ENCODE measurements at places on chromosomes 4 and X. TPM values are rescaled to one million over a fixed set of nuclear protein-coding genes. Genes with fewer than 3 reads are reported as not detected.

GRCh38 chrX:45750639-45751038 is 550.0 kb upstream of the DIPK2B start:
- no peak for DNase-seq

Gene SLC4A4
- polyA plus RNA-seq: 10.4 TPM

Gene RIBC1
- polyA plus RNA-seq: 0.32 TPM

GRCh38 chrX:17024886-17025285 is 78.4 kb downstream of the REPS2 start:
- DNase-seq: no peak

DNA sequence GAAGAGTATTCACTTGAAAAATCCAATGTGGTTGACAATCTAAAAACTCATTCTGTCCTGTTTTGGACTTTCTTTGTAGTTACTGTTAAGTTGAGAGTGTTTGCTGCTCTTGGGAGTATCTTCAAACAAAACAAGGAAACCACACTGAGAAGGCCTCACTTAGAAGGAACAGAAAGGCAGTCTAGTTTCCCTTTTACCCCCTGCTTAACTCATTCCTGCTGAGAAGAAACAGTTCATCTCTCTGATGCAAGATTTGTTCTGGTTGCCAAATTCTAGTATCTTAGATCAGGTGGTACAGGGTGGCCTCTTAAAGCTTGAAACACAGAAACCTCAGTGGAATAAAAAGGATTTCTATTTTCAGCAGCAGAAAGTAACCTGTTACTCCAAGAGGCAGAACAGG is 41.4 kb downstream of the GUCY2F start:
- no peak for DNase-seq

- no peak for DNase-seq
These were observed 128.9 kb downstream of the RBM47 start for GRCh38 chr4:40500781-40501180.

Gene C4orf50
- 0.01 TPM for polyA plus RNA-seq

DNA sequence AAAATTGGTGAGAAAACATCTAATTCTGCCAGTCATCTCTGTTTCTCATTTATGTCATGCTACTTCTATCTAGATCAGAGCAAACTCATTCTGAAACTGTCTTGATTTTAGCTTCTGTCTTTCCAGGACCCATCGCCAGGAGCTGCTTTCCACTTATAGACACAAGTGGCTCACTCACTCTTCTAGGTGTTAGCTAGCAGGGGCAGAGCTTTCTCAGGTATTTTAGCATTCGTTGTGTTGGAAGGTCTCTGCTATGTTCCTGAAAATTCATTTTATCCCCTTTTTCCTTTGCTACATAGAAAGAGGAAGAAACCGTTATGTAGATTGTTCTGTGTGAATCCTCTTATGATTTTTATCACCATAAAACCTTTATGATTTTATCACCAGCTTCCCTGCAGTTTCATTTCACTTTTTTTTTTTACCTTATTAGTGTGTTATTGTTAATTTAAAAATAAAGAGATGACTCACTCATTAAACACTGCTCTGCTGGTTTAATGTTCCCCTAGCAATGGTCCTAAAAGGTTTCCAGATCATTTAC is 246.6 kb upstream of the AADAT start:
- DNase-seq: no peak

Gene EDNRA
- 23.4 TPM for polyA plus RNA-seq

DNA sequence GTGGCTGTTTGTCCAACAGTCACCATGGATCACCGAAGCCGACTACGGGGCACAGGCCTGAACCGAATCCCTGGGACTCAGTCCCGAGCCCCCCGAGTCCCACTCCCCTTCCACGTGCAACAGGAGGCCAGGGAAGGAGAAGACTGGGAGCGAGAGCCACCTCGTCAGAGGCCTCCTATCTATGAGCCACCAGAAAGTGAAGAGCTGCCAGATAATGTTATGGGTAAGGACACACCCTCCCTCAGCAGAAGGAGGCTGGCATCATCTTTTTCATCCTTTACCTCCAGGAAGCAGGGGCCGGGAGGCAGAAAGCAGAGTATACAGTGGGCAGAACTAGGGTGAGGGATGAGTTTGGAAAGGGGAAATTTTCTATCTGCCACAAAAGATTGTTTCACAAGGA is 2.8 kb upstream of the PRDX4 start:
- no peak for DNase-seq

Gene RGN
- 2.5 TPM for polyA plus RNA-seq

- DNase-seq: no peak
These were observed 412.1 kb downstream of the SMARCA1 start for GRCh38 chrX:129111081-129111798.

GRCh38 chr4:177127658-177128057 is 182.0 kb upstream of the NEIL3 start:
- DNase-seq: no peak

Gene ALB
- 0.96 TPM for polyA plus RNA-seq

Gene TLR2
- 2.2 TPM for polyA plus RNA-seq

DNA sequence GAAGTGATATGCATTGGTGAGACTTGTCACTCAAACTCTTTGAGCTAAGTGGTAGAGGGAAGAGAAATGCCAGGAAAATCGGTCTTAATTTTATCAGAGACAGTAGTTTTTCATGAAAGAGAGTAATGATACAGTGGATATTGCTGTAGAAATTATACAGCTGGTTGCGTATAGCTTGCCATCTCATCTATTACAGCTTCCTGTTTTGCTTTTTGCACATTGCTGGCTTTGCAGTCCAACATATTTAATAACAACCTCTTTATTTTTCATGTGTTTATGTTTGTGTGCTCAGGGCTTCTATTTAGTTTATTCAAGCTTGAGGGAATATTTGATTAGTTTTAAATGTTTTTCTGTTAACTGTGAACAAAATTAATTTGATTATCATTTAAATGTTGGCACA is 11.5 kb downstream of the SMAD1 start:
- no peak for DNase-seq

Gene PLP1
- polyA plus RNA-seq: 54.6 TPM

Gene TNMD
- 68.7 TPM for polyA plus RNA-seq

Gene ESX1
- polyA plus RNA-seq: not detected

DNA sequence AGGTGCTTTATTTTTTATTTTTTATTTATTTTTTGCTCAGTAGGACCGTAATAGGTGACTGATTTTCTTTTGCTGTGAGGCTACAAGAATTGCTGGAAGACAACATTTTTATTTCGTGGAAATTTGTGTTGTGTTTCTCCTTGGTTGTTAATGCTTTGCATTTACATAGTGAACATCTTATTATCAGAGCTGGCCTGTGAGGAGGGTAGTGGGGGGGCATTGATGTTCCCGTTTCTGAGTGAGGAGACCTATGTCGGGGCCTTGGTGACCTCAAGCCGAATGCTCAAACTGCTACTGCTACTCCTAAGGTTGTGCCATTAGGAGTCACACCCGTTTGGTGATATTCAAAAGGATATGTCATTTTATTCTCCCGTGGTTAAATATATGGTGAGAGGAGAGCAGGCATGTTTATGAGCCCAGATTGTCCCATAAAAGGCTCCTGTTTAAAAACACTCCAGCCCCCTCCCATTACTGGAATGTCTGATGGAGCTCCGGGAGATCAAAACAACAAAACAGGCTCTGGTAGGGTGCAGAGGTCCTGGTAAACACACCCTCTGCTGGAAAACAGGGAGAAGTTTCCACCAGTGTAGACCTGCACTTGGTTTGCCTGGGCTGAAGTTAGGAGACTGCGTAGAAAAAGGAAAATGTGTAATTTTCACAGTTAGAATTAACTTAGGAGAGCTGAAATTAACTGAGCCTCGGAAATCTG is 5.6 kb downstream of the PDGFRA start:
- no peak for DNase-seq
